ENCODE measurements at places on chromosomes 5 and 9. TPM values are rescaled to one million over a fixed set of nuclear protein-coding genes. Genes with fewer than 3 reads are reported as not detected.

The ANKRD34B gene
- not detected for total RNA-seq

The SLC25A2 gene
- not detected for total RNA-seq

DNA sequence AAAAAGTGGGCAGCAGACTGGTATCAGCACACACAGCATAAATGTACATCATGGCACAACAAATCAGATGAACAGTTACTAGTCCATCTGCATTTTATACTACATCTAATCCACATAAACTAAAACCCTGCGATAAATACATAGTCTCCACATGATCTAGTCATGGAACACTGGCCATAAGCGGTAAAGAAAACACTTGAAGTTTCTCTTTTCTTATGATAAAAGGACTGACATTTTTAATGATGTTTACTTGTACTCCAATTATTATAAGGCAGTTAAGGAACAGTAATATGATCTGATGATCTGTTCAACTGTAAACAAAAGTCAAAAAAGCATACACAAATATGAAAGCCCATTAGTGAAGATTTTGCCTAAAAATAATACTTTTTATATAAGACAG lies 112.5 kb downstream of the MPDZ start:
- no peak for DNase-seq

The TMC1 gene
- 1.0 TPM for total RNA-seq

- DNase-seq: no peak
These were observed 2.5 kb upstream of the LPCAT1 start for GRCh38 chr5:1526190-1526631.

- DNase-seq: peak; percentile 81
These were observed 13.9 kb upstream of the BASP1 start for GRCh38 chr5:17203329-17204132.

GRCh38 chr5:50655067-50655809 lies 11.2 kb upstream of the PARP8 start:
- no peak for DNase-seq

GRCh38 chr5:130795037-130795436 lies 370.0 kb downstream of the HINT1 start:
- peak; percentile 89 for DNase-seq

- peak; percentile 77 for DNase-seq
These were observed 109.5 kb upstream of the RAD23B start for GRCh38 chr9:107173422-107174180.

DNA sequence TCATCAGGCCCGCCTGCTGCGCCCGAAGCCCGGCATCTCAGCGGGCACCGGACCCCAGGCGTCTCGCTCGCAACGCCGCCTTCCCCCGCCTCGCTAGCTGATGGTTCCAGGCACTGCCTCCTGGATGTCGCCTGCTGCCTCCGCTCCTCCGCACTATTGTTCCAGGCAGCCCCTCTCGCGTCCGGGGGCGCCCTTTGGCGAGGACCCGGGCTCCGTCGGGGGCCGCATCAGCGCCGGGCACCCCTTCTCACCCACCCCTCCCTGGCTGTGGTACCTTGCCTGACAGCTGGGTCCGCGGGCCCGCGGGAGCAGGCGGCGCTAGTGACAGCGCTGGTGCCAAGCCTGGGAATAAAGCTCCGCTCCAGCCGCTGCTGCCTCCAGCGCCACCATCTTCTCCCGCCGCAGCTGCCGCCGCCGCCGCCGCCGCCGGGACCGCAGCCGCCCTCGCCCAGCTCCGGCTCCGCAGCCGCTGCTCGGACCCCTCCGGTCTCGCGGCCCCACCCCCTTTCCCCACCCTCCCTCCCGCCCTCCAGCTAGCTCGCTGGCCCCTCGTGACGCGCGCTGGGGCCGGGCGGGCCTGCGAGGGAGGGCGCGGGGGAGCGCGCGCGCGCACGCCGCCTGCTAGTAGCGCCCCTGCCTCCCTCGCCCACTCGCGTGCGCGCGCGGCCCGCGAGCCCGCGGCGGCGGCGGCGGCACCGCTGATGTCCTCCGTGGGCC lies at the start of gene APBA1:
TSS of gene APBA1 (minus strand) at position 493 of the 717 bp plus-strand sequence.
- no peak for DNase-seq

The TMEM252 gene
- total RNA-seq: not detected

The SLC23A1 gene
- not detected for total RNA-seq

DNA sequence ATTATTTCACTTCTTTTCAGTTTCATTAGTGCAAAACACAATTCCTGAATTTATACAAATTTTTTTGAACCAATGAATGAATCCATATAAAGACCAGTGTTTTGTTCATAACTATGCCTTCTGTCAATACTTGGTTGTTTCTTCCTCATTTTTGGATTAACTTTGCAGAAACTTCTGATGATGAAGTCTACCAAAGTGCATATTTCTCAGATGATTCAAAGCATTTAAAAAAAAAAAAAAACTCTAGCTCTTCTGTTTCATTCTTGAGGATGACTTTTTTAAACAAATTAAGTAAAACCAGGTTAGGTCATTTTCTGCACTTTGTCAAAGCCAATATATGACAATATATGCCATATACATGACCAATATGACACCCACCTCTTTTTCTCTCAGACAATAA lies 92.6 kb downstream of the CHSY3 start:
- DNase-seq: peak; percentile 21

DNA sequence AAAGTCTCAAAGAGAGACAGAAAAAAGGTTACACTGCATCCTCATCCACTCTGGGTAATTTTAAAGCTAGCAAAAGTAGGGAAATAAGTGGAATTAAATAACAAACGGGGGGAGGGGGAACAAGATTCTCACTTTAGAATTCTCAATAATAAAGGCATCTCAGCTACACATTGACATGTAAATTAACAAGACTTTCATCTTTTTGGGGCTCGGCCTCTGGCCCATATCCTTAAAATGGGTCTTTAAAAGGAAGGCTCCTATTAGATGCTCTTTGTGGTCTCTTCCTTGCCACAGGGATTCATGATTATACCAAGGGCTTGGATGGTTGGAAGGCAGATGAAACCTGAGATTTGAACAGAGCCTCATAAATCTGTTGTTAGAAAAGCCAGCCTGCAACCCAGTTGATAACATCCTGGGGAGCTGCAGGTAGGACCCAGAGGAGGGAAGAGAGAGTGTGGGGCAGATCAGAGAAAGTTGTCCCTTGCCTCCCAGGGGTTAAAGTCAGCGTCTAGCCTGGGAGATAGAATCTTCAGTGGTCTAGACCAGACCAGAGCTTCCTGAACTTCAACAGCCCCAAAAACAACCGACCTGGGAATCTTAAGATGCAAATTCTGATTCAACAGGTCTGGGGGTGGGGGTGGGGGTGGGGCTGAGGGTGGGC lies 135.9 kb downstream of the GCNT1 start:
- no peak for DNase-seq

DNA sequence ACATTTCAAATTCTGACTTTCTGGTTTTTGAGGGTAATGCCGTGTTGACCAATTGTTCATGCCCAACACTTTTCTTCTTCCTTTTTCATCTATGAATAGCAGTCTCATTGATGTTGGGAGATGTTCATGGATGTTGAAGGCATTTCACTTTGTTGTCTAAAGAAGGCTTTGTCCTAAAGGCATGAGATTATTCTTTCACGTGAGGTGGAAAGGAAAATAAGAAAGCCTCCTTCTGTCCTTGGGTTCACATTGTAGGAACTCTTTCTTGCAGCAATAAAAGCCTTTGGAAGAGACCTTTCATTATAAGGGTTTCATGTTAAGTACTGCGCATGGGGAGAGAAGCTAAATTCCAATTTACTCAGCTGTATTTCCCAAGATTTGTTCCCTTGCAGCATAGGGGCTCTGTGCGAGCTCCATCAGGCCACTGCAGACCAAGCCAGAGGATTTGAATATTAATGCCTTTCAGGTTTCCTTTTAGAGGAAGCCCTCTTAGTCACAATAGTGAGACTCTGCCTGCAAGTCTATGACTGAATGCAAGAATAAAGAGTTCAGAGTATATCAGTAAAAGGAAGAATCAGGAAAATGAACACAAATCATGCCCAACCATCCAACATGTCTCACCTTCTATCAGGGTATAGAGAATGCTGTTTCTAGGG lies 274.6 kb downstream of the TMEM38B start:
- no peak for DNase-seq

- peak; percentile 46 for DNase-seq
These were observed 511 bp downstream of the ARL15 start for GRCh38 chr5:54309691-54310432.

The ZBTB6 gene
- total RNA-seq: 14.3 TPM

GRCh38 chr9:7316166-7316795 lies 483.3 kb downstream of the DMAC1 start:
- DNase-seq: no peak

GRCh38 chr5:111680737-111681413 lies 76.1 kb downstream of the NREP start:
- peak; percentile 96 for DNase-seq

The OMD gene
- not detected for total RNA-seq

DNA sequence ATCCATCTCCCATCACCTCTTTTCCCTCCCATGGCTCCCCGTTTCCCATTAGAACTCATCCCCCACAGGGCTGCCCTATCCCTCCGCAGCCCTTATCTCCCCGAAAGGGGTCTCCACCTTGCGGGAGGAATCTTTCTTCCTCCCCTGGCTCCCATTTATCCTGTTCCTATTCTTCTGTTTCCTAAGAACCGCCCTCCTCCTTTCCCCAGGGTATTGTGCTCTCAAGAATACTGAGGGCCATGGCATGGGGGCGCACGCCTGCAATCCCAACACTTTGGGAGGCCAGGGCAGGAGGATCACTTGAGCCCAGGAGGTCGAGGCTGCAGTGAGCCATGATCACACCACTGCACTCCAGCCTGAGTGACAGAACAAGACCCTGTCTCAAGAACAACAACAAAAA lies 665 bp downstream of the CD72 start:
- DNase-seq: no peak

DNA sequence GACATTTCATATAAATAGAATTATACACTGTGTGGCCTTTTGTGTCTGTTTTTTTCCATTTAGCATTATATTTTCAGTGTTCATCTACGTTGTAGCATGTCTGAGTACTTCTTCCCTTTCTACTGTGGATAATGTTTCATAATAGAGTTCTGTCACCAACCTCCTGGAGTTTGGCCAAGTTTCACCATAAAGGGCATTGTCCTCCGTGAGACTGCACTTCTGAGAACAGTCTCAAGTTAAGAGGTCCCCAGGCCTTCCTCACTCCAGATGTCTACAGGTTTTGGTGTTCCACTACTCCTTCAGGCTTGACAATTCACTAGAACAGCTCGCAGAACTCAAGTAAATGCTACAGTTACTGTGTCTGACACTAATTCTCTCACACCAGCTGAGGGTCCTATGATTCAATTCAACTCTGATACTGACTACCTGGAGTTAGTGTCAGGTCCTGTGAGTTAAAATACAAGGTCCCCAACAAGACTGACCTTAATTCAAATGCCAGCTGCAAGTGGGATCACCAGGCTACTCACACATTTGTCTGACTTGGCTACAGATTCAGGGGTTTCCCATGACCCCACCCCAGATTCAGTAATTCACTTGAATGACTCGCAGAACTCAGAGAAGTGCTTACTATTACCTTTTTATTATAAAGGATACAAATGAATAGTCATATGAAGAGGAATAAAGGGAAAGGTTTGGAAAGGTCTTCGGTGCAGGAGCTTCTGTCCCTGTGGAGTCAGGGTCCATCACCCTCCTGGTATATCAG lies 31.1 kb downstream of the SLC35A4 start:
- peak; percentile 38 for DNase-seq

- no peak for DNase-seq
These were observed 29.3 kb downstream of the TNFAIP8 start for GRCh38 chr5:119385136-119385535.

The INPP5E gene
- total RNA-seq: 2.4 TPM

The OR4F3 gene
- not detected for total RNA-seq

DNA sequence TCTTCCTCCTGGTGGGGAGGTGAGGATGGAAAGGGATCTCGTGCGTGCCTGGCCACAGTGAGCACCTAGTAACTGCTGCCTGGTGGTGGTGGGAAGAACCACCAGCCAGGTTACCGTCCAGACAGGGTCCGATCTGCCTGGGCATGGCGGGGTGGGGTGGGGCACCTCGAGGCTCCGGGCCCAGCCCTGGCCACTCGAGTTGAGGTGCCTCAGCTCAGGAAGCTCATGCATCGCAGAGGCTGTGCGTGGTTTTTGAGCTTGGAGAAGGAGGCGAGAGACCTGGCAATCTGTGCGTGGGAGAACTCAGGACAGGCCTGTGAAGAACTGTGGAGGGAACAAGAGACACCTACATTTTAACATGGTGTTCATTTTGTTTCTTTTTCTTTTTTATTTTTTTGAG lies 31.0 kb upstream of the FIBCD1 start:
- DNase-seq: no peak

DNA sequence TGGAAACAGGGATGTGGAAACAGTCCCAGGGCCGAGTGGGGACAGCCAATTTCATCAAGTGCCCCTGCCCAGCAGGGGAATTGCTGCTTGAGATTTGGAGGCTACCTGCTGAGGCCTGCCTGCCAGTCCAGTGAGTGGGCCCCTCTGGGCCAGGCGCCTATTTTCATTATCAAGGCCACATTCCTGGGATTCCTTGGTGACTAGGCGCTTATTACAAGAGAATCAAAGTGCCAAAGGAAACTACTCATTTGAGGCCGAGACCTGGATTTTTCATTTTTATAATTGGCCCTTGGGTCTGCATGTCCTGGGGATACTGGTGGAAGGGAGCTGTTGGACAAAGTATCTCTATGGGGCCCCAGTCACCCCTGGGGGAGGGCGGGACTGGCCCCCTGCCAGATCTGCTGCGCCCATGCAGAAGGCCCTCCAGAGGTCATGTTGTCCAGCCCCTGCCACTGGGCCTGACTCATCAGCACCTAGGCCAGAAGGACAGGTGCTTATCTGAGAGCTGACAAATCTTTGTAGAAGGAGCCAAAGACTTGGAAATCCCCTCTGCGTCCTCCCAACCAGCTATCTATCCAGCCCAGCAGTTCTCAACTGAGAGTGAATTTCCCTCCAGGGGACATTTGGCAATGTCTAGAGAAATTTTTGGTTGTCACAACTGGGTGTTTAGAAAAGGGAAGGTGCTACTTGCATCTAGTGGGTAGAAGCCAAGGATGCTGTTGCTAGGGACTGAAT lies 45.6 kb downstream of the FOXI1 start:
- peak; percentile 91 for DNase-seq

- DNase-seq: no peak
These were observed 357.0 kb downstream of the LRRC70 start for GRCh38 chr5:62935660-62936059.

GRCh38 chr5:37735649-37736347 lies 104.0 kb downstream of the GDNF start:
- no peak for DNase-seq

DNA sequence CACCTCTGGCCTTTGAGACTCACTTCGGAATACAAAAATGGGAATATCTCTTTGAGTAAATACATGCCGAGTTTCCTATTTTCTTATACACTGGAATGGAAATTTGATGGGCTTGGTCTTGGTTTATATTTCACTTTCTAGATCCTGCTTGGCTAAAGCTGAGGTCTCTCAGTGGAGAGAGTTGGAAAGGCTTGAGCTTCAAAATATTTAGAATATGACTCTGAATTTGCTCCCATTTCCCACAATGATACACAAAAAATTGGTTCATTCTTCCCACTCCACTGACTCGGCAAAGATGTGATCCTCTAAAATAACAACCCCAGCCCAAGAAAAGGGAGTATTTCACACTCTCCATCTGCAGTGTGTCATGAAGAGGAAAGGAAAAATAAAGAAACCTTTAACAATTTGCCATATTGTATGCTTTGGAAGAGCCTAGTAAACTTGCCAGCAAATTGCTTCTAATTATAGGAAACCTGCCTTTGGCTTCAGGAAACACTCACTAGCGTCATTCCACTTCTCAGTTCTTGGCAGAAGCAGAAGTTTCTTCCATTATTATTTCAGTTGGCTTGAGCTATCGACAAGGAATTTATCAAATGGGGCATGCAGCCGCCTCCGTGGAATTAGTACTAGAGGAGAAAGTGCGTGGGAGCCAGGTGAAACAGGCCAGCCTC lies 302.9 kb downstream of the NSG2 start:
- DNase-seq: no peak

Data from bronchial epithelial cell (primary cell).